ENCODE measurements at places on chromosomes 7 and 10.

DNA sequence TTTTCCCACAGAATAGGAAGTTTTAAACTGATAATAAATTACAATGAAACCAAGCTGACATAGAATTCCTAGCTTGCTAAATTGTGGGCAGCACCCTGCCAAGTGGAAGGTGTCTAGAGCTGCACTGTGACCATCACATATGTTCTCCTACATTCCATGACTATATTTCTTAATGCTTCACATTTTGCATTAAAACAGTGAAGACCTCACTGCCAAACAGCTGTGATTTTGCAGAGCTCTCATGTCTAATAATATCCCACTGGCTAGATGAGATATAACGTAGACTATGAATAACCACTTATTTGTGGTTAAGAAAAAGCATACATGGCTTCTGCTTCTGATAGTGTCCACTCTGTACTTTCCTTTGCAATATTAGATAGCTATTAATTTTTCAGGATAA lies 228.3 kb upstream of the TEX47 start:
- DNase-seq = no peak

DNA sequence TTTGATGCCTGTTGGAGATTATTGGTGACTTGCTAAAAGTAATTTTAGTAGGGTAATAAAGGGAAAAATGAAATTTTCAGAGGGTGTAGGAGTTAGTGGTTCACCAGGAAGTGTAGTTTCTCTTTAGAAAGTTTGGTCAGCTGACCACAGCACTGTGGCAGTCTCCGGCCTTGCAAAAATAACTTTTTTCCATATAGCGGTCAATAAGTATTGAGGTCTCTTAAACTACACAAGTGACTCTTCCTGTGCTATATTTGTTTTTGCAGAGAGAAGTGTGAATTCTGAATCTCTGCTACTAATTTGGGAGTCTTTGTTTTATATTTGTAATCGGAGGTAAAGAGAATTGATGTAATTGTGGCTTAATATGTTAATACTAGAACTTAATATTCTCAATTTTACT lies 24.3 kb downstream of the PTPN12 start:
- no peak for DNase-seq

- no peak for DNase-seq
These were observed 182.6 kb upstream of the TMEM106B start for GRCh38 chr7:12028508-12028907.

DNA sequence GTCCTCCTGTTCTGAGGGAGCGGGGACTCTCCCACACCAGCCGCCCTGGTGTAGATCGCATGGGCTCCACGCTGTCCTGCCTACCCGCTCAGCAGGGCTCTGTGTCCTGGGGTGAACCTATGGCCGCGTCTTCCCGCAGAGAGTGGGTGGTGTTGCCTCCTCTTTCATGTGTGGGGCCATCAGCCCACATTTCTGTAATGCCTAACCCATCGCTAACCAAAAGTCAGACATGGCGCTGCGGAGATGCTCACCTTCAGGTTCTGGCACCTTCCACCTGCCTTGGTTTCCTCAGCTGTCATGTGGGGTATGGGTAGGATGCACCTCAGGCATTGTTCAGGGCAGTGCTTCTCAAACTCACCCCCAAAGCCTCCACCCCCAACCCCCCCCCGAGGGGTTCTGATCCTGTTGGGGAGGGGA lies 50.5 kb upstream of the CAMK2B start:
- no peak for DNase-seq

DNA sequence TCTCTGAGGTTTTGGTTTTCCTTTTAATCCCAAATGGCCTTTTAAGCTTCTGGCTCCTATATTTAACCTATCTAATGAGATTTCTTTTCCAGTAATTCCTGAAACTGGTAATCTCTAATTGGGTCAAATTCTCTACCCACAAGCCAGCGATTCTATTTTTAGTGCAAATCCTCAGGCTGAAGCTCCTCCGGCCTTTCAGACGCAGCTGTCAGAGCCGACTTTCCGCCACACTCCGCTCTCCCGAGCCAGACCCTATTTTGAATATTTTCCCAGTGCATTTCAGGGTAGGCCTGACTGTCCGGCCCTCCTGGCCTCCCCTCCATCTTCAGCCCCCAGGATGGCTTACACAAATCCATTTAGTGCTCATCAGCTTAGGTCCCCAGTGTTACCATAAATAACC lies 9.7 kb upstream of the ADCY1 start:
- DNase-seq = no peak

DNA sequence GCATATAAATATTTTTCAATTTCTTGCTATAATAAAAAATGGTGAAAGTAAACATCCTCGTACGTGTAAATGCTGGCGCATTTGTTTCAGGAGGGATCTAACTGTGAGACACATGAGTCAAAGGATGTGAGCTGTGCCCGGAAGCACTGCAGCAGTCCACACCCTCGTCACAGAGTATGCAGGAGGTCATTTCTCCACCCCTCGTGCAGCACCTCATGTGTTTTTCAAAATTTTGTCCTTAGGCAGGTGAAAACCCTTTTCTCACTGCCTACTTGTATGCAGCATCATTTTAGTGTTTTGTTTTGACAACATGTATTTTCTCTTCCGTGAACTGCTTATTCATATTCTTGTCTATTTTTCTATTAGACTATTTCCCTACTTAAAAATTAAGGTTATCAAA lies 162.7 kb downstream of the AVL9 start:
- DNase-seq = no peak

DNA sequence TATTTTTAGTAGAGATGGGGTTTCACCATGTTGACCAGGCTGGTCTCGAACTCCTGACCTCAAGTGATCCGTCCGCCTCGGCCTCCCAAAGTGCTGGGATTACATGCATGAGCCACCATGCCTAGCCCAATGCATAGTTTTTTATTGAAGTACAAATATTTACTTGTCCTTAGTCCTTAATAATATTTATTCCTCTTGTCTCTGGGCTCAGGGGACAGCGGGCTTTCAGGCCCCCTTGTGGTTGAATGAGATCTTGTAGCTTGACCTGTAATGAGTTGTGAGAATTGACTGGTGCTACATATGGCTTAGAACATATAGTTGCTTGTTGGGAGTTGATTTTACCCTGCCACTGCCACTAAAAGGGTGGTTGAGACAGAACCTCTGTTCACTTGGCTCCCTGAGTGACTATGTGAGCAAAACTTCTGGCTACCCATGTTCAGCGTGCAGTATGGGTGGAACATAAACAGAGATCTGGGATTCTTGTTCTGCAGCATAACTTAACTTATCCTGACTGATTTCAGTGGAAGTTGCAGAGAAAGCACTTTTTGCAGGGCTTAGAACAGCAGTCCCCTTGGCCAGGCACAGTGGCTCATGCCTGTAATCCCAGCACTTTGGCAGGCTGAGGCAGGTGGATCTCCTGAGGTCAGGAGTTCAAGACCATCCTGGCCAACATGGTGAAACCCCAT lies 14.9 kb downstream of the CCL26 start:
- DNase-seq = no peak

GRCh38 chr7:138753150-138753518 lies 44.7 kb upstream of the TMEM213 start:
- no peak for DNase-seq

GRCh38 chr7:8159595-8159994 lies 102.4 kb downstream of the ICA1 start:
- DNase-seq = no peak

GRCh38 chr10:54880996-54881395 lies 80.0 kb upstream of the PCDH15 start:
- no peak for DNase-seq

DNA sequence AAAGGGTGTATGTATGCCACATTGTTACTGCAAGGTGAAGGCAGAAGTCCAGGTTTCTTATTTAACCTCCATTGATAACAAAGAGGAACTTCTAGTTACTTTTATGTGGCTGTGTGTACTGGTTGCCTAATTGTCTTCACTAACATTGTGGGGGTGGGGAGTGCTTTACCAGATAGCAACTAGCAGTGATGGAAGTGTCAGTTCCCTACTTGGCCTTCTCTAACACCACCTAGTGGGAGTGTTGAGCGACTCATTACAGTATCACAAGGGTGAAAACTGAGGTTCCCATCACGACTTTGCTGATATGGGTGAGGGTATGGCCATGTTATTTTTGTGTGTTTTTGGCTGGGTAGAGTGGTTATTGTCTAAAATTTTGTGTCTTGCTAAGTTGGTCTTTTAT lies 274.4 kb downstream of the THSD7A start:
- DNase-seq = no peak

DNA sequence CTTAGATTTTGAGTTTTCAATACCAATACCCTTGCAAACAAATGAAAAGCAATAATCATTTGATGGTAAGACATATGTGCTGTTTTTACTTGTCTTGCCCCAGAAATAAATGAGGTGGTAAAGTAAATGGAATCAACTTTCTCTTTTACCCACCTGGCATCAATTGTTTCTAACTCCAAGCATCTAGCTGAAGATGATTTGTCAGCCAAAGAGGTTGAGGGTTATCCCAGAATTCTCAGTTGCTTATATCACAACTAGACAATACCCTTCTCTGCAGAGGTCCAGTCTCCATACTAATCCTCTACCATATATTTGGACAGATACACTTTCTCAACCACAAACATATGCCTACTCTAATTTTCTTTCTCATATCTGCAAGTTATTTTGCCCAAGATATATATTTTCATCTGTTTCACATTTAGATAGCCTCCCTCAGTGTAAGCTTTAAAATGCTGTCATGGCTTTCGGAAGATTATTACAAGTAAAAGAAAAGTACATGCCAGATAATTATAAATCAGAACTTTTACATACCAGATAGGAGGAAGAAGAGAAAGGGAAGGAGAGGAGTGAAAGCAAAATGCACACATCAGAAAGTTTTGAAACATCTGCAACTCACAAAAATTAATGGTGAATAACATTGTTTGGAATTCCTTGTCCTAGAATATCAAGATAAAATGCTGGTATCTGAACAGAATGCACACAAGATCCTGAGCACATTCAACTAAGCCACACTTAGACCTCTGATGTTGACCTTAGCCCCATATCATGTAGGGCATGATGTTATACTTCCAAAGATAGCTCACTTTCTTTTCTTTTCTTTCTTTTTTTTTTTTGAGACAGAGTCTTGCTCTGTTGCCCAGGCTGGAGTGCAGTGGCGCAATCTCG lies 146.6 kb downstream of the REEP3 start:
- DNase-seq = no peak

DNA sequence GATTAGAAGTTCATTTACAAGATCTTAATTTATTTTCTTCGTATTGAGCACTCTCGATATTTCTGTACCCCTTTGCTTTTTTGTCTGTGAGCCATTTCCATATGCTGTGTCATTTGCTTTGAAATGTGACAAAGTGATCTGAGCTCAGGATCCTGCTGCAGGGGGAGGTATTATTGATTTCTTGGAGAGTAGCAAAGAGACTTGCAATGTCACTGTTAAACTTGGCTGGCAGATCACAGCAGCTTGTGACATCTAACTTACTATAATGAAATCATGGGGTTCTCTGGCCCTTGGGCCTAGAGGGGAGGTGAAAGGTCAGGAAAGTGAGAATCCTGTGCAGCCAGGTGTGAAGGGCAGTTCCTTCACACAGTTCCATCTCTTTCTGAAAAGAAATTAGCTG lies 923.4 kb downstream of the REEP3 start:
- no peak for DNase-seq

DNA sequence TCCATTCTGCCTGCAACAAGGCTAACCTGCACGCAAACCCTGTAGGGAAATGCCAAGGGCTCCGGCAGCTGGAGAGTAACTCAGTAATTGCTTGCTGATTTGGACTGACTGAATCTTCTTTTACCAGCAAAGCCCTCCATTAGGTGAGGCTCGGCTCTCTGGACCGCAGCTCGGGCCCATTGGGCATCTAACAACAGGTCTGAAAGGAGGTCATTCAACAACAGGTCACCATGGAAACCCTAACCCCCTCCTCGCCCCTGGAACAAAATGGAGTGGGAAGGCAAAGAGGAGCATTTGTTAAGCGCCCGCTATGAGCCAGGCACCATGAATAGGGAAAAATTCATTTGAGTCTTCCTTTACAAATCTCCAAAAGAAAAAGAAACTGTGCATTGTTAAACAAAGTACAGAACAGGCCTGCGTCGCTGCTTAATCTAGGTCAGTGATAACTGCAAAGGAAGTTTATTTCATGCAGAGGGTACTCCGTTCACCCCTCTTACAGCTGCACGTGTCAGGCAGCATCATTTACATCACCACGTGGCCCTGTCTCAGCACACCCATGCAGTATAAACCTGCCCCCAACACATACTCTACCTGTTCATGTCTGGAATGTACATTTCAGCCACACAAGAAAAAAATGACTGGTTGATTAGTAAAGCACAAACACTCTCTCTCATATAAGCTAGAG lies 248.8 kb upstream of the NEBL start:
- DNase-seq = no peak

- no peak for DNase-seq
These were observed 87.0 kb downstream of the ZNF365 start for GRCh38 chr10:62461120-62461519.

GRCh38 chr10:124321433-124322089 lies 97.2 kb downstream of the OAT start:
- no peak for DNase-seq

- DNase-seq = no peak
These were observed 43.9 kb upstream of the SRGN start for GRCh38 chr10:69043931-69044531.

DNA sequence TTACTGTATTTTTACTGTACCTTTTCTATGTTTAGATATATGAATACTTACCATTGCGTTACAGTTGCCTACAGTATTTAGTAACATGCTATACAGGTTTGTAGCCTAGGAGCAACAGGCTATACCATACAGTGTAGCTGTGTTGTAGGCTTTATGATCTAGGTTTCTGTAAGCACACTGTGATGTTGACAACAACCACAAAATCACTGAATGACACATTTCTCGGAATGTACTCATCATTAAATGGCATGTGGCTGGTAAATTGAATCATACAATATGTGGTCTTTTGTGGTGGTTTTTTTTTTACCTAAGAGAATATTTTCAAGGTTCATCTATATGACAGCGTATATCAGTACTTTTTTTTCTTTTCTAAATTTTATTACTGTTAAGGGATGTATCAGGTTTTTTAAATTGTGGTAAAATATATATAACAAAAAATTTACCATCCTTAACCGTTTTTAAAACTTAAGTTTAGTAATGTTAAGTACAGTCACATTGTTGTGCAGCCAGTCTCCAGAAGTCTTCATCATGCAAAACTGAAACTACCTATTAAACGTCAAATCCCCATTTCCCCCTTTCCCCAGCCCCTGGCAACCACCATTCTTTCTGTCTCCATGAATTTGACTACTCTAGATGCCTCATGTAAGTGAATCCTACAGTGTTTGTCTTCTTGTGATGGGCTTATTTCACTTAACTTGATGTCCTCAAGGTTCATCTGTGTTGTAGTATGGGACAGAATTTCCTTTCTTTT lies 21.5 kb downstream of the BTAF1 start:
- DNase-seq = no peak

- no peak for DNase-seq
These were observed 1004.0 kb upstream of the C7orf33 start for GRCh38 chr7:147586526-147586925.

DNA sequence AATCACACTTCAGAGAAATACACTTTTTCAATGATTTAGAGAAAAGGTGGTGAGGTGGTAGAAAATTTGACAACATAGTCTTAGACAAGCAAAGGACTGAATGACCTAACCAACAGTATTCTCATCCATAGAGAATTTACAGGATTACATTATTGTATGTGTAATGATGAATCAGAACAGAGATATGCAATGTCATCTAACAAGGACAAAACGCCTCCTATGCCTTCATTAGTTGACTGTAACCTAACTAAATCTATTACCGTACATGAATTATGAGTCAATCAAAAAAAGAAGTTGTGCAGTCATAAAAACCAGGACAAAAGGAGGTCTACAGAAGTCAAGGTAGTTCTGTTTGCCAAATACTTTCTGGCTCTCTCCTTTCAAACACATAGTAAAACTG lies 66.5 kb downstream of the RAB11FIP2 start:
- no peak for DNase-seq

GRCh38 chr7:115642194-115642593 lies 388.4 kb downstream of the TFEC start:
- no peak for DNase-seq

Measured in stimulated activated CD8-positive, alpha-beta memory T cell treated with anti-CD3 and anti-CD28 coated beads, Interleukin-7, amount 100 ng/mL, for 4 hours (primary cell).